ENCODE measurements at places on chromosomes 5 and 9. TPM values are rescaled to one million over a fixed set of nuclear protein-coding genes. Genes with fewer than 3 reads are reported as not detected.

The TRAF1 gene
- polyA plus RNA-seq, result 6.2 TPM

The LMAN2 gene
- polyA plus RNA-seq, result 80.7 TPM

The ZFP2 gene
- polyA plus RNA-seq, result 1.6 TPM

The KIF4B gene
- polyA plus RNA-seq, result not detected

The TAF11L8 gene
- not detected for polyA plus RNA-seq

The ZNF354C gene
- 0.91 TPM for polyA plus RNA-seq

The FBXO10 gene
- 6.2 TPM for polyA plus RNA-seq

The SKIC3 gene
- 9.7 TPM for polyA plus RNA-seq

The ZNF483 gene
- polyA plus RNA-seq, result 1.1 TPM

The SHOC1 gene
- not detected for polyA plus RNA-seq

The FAM221B gene
- polyA plus RNA-seq, result not detected

Data from pancreas (tissue), 10 donors.